ENCODE measurements at places on chromosomes 5 and 9. TPM values are rescaled to one million over a fixed set of nuclear protein-coding genes. Genes with fewer than 3 reads are reported as not detected.

The HTR4 gene
- not detected for total RNA-seq

The ECSCR gene
- 31.1 TPM for total RNA-seq

DNA sequence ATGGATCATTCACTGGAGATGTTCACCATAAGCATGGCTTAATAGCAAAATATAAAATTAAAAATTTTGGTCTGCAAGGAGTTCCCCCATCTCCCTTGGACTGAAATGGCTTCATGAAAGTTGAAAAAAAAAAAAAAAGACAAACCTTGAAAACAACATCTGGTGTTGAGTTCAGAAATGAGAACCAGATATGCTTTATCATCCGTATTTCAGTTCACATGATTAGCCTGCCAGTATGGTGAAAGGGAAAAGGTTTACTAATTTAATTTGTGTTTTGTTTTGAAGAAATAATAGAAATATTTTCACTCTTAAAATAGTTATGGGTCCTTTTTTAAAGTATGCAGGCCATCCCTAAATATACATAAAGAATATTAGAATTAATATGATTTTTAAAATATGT lies 67.8 kb downstream of the TMEM167A start:
- DNase-seq, result no peak

- no peak for DNase-seq
Measured at GRCh38 chr5:154465169-154465568, 12.9 kb downstream of the HAND1 start.

- DNase-seq, result no peak
Measured at GRCh38 chr5:33068786-33069185, 357.7 kb downstream of the NPR3 start.

GRCh38 chr9:119794836-119795235 lies 425.6 kb upstream of the BRINP1 start:
- no peak for DNase-seq

DNA sequence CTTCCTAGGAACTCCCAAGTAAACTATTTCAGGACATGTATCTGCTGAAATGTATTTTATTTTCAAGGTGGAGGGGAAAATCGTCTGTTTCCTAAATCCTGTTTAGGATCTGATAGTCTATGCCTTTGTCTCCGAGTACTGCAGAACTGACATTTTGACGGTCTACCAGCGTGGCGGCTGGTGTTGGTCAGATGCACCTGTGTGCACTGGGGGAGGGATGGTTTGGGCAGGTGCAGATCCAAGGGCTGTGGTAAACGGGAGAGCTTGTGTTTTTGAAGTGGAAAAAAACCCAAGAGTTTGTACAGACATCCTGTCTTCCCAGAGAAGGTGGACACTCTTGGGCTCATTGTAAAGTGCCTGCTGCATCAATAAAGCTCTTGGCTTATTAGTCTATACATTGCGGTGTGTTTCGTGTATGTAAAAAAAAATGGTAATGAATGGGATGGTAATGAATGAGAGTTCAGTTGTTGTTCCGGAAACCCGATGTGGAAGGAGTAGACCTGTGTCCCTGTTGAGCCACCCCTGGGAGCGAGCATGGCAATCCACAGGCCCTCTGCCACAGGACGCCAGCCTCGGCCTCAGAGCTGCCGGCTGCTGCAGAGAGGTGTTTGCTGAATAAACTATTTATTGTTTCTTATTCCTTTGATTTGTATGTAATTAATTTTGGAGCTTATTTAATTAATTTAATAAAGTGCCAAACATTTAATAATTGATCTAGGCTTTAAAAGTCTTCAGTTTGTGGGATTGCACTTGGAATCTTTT lies 15.3 kb downstream of the ARPC5L start:
- no peak for DNase-seq

- no peak for DNase-seq
Measured at GRCh38 chr5:75928992-75929391, 154.2 kb upstream of the SV2C start.

DNA sequence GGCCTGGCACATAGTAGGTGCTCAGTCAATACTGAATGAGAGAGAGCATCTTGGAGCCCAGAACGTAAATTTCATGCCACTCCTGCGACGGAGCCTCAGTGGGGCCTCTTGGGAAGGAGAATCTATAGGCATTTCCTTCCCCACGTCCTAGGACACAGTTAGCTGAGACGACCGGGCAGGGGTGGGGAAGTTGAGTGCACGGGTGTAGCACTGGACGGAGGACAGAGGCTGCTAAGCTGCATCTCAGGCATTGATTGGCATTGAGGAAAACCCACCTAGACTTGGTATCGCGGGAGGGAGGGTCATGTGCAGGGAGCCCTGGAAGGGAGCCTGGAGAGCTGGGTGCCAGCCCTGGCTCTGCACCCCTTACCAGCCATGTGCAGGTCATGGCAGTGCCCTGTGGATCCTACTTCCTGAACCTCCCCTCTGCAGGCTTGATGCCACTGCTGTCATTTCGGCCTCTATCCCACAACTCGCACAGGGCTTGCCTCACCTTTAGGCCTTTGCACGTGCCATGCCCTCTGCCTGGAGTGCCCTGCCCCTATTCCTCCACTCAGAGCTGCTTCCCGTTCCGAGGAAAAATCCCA lies 25.6 kb downstream of the NEK6 start:
- DNase-seq, result no peak

GRCh38 chr5:61290791-61291210 lies 41.3 kb upstream of the ZSWIM6 start:
- DNase-seq, result peak; percentile 63

DNA sequence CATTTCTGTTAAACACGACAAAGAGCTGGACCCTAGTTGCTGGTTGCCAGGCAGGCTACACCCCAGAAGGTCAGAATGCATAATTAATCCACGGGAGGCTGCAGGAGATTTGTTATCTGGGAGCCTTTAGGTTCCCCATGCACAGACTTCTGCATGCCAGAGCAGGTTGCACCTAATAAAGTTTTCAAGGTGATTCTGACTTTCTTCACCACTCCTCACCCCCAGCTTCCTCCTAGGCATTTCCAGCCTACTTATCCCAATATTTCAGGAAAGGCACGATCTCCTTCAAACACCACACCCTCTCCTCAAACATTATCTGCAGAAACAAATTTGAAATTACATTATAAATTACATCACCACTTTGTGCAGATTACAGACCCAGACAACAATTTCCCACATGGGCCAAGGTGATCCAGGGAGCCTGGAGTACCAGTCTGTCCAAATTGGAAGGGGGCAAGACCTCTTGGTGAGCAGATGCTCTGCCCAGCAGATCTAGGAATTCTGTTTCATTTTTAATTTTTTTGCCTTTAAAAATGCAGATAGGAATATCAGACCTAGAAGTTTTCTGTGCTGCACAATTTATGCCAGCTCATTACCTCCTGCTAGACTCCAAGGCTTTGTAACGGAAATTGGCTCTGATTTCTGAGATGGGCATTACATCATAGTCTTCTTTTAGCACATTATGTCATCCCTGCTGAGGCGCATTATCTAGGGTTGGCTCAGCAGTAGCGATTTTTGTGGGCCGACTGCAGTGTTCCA lies 363.4 kb upstream of the SLC30A5 start:
- peak; percentile 63 for DNase-seq

The MYO10 gene
- 19.7 TPM for total RNA-seq

The SV2C gene
- total RNA-seq, result 0.60 TPM

DNA sequence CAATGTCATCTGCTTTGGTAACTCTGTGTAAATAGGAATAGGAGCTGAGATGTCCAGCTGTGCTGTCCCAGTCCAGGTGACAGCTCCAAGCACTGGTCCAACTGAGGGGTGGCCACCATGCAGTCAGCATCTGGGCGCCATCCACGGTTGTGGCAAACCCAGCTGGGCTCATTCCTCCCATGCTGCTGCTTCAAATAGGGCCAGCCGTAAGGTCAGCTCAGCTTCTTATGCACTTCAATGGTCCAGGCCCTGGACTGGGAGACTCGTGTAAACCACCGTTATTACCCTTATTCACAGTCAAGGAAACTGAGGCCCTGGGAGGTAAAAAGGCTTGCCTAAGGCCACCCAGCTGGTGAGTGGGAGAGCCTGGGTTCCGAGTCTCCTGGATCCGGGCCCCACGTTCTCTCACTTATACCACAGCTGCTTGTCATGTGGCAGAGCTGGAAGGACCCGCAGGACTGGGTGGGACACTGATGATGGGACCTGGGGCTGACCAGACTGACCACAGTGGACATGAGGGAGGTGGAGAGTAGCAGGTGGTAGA lies 38.7 kb upstream of the ANGPTL2 start:
- no peak for DNase-seq

The IFNA2 gene
- not detected for total RNA-seq

GRCh38 chr9:104092875-104093600 lies 1.1 kb upstream of the SMC2 start:
- DNase-seq, result no peak

GRCh38 chr9:87601176-87601575 lies 103.5 kb downstream of the DAPK1 start:
- DNase-seq, result peak; percentile 51

GRCh38 chr5:154418344-154418820 lies 27.4 kb upstream of the SAP30L start:
- no peak for DNase-seq

- no peak for DNase-seq
Measured at GRCh38 chr5:118378959-118379358, 609.4 kb downstream of the DTWD2 start.

DNA sequence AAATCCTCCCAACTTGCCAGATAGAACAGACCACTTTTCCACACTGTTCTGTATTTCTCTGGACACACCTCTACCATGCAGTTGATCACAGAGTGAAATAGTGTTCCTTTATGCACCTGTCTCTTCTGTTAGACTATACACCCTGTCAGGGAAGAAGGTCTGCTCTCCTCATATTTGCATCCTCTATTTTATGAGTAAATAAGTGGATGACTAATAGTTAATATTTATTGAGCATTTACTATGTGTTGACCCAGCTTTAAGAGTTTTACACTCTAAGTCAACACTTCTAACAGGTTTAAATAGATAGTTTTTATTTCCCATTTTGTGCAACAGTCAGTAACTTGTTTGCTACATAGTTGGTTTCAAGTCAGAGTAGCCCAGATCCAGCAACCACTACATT lies 452.8 kb upstream of the MPDZ start:
- no peak for DNase-seq

DNA sequence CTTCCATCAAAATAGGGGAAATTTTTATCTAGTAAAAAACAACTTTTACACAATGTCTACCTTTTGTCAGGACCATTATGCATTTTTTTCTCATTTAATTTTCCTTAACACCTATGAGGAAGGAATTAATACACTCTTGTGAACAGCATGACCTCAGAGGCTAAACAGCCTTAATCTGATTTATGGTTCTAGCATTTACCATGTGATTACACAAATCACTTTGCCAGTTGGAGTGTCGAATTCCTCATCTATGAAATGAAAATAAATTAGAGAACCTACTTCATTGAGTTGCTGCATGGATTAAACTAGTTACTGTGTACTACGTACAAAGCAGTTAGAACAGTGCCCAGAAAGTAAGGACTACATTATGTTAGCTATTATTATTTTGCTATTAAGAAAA lies 187.7 kb upstream of the MPDZ start:
- no peak for DNase-seq

The NEUROG1 gene
- total RNA-seq, result not detected

DNA sequence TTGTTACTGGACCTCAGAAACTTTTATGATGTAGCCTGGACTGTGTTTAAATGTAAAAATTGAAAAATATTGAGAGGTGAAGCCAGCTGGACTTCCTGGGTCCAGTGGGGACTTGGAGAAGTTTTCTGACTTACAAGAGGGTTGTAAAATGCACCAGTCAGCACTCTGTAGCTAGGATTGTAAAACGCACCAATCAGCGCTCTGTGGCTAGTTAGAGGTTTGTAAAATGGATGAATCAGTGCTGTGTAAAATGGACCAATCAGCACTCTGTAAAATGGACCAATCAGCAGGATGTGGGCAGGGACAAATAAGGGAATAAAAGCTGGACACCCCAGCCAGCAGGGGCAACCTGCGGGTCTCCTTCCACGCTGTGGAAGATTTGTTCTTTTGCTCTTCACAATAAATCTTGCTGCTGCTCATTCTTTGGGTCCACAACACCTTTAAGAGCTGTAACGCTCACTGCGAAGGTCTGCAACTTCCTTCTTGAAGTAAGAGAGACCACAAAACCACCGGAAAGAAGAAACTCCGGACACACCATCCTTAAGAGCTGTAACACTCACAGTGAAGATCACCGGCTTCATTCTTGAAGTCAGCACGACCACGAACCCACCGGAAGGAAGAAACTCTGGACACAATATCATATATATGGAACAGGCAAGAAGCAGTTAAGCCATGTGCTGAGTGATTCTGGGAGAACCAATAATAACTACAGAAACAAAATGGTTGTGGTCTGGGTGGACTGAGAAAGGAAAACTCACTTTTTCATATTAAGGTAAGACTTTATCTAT lies 201.3 kb downstream of the GABRG2 start:
- no peak for DNase-seq

The NR2F1-AS1 gene
- total RNA-seq, result 18.8 TPM

DNA sequence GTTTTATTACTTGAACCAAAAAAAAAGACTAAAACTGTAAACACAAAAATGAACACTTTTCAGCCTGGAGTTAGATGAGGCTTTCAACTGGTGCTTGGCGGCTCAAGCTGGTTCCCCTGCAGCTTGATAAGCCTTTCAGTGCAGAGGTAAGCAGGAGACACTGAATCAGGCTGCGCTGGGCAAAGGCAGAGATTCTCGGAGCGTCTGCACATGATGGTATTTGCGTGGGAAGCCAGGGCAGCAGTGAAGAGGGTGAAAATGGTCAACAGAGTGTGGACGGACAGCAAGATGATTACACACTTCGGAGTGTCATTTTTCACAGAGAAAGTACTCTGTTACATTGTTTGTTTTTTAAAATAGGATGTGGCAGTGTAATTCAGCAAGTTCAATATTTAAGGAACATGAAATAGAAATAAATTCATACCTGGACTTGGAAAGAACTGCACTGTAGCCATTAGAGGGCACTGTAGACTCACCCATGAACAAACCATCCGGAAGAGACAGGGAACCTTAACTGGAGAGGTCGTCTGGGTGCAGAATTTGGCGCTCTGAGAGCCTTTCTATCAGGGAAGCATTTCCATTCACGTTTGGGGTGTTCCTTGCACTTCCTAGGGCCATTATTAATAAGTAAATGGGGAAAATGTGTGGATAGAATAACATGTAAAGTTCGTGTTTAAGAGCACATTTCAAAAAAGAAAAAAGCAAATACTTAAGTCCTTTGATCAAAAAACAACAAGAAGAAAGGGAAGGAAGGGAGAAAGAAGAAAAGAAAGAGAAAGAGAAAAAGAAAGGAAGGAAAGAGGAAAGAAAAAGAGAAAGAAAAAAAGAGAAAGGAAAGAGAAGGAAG lies 69.8 kb downstream of the ICE1 start:
- DNase-seq, result no peak

DNA sequence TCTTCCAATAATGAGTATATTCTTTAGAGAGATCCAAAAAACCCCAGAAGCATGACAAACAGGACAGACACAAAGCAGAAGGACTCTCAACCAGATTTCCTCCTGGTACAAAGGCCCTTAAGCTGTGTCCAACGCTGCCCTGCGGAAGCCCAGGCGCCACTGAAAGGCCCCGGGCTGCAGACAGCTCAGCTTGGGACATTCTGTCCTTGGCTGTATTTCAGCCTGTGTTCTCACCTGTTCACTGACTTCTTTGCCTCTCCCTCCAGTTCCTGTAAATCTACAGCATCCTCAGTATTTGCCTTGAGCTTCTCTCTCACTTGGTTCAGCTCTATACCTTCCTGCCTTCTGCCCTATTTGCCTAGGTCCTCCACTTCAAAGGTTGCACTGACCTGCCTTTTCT lies 96.5 kb downstream of the SH3TC2 start:
- DNase-seq, result no peak

The CCL27 gene
- total RNA-seq, result 0.68 TPM

- DNase-seq, result no peak
Measured at GRCh38 chr5:144421411-144421810, 250.7 kb downstream of the KCTD16 start.

GRCh38 chr5:108367679-108368334 lies 14.1 kb downstream of the FBXL17 start:
- no peak for DNase-seq

The PNPLA7 gene
- total RNA-seq, result 9.7 TPM
